Fibroblast of skin of left biceps (primary cell): ENCODE measurements at places on chromosomes 7 and 10.

GRCh38 chr10:82267014-82267413 is 392.0 kb downstream of the NRG3 start:
- no peak for DNase-seq

DNA sequence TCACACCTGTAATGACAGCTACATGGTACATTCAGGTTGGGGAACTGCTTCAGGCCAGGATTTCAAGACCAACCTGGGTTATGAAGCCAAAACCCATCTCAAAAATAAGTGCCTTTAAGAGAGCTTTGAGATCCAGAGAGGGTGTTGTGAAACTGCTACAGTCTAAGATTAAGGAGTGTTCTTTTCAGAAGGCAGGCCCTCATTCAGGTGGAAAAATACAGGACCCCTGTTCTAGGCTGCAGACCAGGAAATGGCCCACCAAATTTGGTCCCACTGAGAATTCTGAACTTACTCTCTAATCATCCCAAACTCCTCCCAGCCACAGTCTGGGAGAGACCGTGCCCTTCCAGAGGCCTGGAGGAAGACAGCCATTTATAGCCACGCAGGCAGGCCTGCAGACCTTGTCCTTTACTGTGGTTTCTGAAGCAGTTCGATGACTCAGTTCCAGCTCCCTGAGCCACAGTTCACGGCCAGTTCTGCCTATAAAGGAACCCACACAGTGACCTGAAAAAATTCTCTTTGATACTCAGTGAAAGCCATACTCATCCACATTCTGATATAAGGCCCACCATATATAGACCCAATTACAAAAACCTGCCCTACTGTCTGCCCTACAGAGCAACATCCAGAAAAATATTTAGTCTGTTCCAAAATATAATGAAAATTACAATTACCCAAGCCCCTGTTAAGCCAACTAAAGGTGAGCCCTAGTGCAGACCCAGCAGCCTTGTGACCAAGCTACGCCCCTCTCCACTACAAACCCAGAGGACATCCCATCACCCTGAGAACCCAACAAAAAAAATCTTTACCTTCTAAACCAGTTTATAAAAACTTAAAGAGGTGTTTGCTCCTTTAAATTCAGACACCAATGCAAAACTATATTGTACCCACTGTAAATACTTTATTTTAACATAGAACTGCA is 21.2 kb downstream of the ZNF680 start:
- DNase-seq = no peak

GRCh38 chr7:40437936-40438634 is 303.3 kb downstream of the SUGCT start:
- DNase-seq = no peak

GRCh38 chr10:11105676-11106004 is 88.0 kb downstream of the CELF2 start:
- no peak for DNase-seq

DNA sequence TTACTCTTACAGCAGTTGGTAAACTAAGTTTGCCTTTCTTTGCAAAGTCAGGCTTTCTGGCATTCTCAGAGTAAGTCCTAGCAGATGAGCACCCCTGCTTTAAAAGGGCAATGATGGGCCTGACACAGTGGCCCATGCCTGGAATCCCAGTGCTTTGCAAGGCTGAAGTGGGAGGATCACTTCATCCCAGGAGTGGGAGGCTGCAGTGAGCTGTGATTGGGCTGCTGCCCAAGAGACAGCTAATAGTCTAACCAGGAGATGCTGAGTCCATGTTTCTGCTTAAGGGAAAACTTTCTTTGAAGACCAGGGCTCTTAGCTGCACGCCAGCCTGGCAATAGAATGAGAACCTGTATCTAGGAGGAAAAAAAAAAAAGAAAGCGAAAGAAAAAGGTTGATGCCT is 100.2 kb upstream of the MPP7 start:
- DNase-seq = no peak

DNA sequence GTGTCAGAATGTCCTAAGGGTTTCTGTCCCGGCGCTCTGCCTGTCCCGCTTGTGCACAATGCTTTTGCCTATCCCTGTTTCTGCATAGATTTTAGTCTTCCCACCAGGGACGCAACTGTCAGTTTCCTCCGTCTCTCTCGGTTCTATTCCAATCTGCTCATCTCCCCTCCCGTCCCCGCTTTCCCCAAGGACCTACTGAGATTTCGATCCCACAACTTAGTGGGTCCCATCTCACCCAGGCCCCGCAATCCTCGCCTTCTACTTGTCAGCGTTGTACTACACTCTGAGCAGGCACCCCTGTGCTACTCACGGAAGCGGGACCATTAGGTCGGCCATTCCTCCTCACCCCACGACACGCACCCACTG is 519 bp upstream of the ZNF655 start:
- no peak for DNase-seq

- DNase-seq = no peak
Observed at GRCh38 chr7:55149001-55149400, 130.2 kb downstream of the EGFR start.

DNA sequence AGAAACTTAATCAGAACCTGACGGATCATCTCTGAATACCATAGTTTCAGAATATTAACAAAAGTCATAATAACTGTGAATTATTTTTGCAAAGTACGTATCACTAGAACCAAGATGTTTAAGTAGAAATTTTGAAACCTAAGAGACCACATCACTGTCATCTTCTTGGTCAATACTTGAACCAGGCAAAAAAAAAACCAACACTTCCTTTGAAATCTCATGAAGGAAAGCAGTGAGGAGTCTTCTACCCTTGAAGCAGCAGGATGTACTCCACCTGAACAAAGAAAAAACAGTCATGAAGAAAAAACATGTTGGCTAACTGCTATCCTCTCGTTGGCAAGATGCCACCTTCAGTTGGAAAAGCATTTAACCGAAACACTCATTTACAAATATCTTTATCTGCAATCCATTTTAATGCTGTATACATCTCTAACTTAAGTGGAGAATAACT is 82.4 kb downstream of the SRPK2 start:
- no peak for DNase-seq

DNA sequence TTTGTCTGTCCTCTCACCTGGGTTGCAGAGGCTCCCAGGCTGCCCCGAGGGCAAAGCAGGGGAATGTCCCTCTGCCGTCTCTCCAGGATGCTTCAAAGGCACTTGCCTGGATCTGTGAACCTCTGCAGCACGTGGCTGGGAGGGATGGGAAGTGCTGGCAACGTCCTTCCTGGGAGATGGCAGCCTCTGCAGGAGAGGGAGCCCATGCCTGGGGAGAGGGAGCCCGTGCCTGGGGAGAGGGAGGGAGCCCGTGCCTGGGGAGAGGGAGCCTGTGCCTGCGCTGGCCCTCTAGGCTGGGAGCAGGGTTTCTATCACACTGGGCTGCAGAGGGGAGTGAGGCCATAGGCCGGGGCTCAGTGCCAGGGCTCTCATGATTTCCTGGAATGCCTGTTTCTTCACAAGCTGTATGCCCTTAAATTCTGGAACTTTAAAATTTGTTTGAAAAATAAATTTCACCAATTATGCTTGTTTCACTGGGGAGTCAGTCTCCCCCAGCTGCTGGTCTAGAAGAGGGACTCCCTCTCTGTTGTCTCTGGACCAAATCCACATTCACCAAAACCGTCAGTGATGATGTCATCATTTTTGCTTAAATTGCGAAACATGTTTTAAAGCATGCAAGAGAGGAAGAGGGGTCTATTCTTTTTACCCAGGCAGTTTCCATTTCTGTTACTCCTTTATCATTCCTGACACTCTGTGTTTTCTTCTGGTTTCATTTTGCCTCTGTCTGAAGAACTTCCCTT is 135.7 kb downstream of the DNAJB6 start:
- no peak for DNase-seq

DNA sequence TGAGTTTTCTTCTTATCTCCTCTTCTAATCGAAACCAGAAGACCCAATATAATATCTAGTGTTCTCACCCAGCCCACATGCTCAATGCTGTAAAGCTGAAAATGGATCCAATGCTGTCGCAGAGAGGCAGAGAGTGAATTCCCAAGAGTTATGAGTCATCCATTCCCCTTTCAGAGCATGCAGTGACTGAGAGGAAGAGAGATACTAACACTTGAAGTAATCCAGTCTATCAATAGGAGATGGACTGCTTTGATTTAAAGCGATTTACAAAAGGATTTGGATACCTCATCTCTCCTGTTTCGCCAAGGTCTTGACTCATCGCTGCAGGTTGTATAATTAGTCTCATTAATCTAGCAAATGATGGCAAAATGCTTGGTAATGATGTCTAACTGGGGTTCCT is 41.5 kb upstream of the PRKCQ start:
- DNase-seq = peak; percentile 2

DNA sequence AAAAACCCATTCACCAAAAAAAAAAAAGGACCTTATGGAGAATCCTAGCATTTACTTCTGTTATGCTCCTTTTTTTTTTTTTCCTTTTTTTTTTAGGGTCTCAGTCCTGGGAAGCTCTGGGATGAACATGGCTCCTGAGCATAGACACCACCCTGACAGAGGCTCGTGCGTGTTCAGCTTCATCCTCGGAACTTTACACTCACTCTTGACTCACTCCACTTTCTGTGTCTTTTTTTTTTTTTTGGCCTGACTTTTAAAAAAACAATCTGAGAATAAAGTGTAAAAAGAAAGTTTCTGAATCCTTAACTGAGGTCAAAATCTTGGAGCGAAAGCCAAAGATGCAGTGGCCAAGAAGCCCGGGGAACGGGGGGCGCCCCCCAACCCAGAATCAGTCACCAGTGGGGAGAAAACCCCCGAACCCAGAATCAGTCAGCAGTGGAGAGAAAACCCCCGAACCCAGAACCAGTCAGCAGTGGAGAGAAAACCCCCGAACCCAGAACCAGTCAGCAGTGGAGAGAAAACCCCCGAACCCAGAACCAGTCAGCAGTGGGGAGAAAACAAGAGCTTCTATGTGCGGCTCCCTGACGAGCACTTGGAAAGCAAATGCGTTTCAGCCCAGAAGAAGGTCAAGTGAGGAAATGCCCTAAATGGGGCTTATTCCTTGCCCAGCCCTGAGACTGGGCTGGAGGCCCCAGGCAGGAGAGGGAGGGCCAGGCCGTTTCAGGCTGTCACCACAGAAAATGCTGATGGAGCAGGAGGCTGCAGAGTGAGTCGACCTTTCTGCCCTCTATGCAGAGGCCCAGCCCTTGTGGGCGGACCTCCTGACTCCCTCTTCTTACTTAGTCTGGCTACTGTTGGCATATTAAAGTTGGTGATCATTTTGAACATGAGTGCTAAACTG is 19.0 kb upstream of the PFKP start:
- no peak for DNase-seq

GRCh38 chr7:33934391-33934790 is 29.1 kb downstream of the BMPER start:
- DNase-seq = no peak

- no peak for DNase-seq
Observed at GRCh38 chr10:131274133-131274880, 37.2 kb downstream of the TCERG1L start.

DNA sequence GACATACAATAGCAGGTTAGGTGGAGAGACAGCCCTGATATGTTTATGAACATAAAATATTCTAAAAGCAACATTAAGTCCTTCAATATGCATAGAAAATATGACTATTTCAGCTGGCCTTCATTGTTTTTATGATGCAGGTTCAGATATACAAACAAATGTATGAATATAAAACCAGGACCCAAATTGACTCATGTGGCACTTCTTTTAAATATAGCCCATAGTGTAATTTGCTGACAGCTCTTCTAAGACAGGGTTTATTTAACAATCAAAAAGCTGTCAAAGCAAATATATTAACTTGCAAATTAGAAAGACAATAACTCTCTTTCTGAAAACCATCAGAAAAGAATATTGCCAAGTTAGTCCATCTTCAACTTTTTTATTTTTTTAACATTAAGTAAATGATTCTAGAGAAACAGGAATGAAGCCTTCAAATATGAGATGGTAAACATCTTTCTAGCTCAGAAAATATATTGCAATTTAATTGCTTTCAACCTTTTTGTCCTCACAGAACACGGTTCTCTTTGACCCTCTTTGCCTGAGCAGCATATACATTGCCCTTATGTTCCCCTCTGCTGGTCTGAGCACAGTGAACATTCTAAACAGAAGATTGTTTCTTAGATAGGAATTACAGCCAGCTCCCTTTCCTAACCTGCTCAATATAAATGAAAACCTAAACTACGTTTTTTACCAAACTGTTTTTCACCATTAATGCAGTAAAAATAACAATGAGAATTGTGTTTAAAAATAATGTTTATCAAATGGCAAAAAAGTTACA is 82.8 kb downstream of the CACNA2D1 start:
- no peak for DNase-seq

DNA sequence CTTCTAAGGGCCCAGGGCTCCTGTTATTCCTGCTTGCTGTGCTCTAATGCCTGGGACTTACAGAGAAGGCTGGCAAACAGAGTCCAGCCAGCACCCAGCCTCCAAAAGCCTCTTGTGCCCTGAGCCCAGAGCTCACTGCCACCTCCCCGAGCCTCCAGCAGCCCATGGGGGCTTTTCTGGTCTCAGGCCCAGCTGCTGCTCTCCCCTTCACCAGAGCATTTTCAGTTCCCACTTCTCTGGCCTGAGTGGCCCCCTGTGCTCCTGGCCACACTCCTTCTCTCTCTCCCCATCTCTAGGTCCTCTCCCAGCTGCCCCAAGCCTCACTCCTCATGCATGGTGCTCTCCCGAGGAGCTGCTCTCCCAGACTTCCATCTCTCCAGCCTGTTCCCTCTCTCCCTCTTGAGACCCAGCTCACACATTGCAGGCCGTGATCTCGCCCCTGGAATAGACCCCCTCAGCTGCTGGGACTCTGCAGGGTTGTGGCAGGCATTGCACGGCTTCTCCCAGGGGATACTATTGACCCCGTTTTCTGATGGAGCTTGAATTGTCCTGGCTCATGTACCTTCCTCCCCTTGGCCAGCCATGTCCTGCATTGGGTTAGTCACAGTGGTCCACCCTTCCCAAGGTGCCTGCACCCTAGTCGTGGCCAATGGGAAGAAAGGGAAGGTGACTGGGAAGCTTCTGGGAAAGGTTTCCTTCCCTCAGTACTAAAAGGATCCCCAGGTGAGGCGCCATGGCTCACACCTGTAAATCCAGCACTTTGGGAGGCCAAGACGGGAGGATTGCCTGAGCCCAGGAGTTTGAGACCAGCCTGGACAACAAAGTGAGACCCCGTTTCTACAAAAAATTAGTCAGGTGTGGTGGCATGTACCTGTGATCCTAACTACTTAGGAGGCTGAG is 9.0 kb upstream of the RASSF4 start:
- DNase-seq = no peak

DNA sequence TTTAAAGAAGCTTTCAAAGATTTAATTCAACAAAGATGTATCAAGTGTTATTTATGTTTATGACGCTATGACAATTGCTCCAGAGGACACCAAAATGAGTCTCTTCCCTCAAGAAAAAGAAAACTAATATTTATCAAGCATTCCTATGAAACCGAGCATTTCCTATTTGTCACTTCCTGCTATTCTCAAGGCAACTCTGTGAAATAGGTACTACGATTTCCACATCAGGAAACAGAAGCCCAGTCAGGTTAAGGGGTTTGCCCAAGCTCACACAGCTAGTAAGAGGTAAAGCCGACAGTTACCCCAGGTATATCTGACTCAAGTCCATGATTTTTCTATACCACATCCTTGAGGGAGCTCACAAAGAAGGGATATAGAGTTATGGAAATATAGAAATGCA is 85.9 kb downstream of the TRIL start:
- no peak for DNase-seq

- no peak for DNase-seq
Observed at GRCh38 chr10:61332581-61332980, 120.6 kb downstream of the TMEM26 start.
